Mucosa of gallbladder (tissue), 1 donor: ENCODE measurements at places on chromosomes 2 and 18. TPM values are rescaled to one million over a fixed set of nuclear protein-coding genes. Genes with fewer than 3 reads are reported as not detected.

- DNase-seq = no peak
These were observed 147.1 kb downstream of the IKZF2 start for GRCh38 chr2:213004197-213004821.

Gene NGEF
- 12.0 TPM for total RNA-seq

Gene CCDC148
- 3.1 TPM for total RNA-seq

Gene SERPINB12
- total RNA-seq = not detected

DNA sequence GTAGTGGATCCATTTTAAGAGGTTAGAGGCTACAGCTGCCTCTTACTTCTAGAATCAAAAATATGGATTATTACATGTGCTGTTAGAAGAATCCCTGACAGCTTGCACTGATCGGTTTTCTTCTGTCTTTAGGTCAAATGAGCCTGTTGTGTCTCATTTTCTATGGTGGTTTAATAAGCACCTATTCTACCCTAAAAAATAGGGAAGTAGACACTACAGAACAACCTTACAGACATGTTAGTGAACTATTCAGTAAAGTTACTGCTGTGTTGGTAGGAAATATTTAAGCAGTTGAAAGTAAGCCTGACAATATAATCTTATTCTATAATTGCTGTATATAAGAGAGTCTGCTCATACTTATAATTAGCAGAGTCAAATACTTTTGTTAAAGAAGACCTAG, 168.5 kb upstream of the NOSTRIN start:
- DNase-seq = no peak

Gene GAL3ST2
- 26.4 TPM for total RNA-seq

GRCh38 chr2:152846697-152847470, 128.5 kb downstream of the ARL6IP6 start:
- no peak for DNase-seq

- no peak for DNase-seq
These were observed 194.1 kb downstream of the PTPRM start for GRCh38 chr18:7760967-7761948.

Gene NDUFB3
- total RNA-seq = 96.4 TPM

Gene STARD6
- total RNA-seq = not detected

- no peak for DNase-seq
These were observed 132.2 kb downstream of the DNER start for GRCh38 chr2:229582151-229582550.

DNA sequence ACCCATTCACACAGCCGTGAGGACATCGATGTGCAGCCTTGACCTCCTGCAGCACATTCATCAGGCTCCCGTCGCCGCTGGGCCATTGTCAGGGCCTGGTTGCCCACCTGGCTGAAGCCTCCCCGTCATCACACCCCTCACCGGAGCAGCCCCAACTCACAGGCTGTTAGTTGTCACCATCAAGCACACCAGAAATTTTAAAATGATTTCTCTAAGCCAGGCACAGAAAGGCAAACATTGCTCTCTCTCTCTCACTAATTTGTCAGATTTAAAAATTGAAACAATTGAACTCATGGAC, 167.1 kb downstream of the RTP5 start:
- no peak for DNase-seq
